ENCODE measurements at places on chromosomes 3 and 15. TPM values are rescaled to one million over a fixed set of nuclear protein-coding genes. Genes with fewer than 3 reads are reported as not detected.

PRSS50 gene
- total RNA-seq: not detected

PRR20G gene
- total RNA-seq: not detected

NRROS gene
- total RNA-seq: 14.4 TPM

HOMER2 gene
- total RNA-seq: 0.97 TPM

NT5DC2 gene
- total RNA-seq: 327 TPM

DUOXA2 gene
- total RNA-seq: not detected

GRCh38 chr15:76006136-76006778 lies 6.0 kb downstream of the NRG4 start:
- DNase-seq: no peak
- no peaks in the 10 kb centered on the region for H3K36me3 ChIP-seq
- H3K4me3 ChIP-seq: no peak overlapping the region
- H3K27me3 ChIP-seq: peaks cover 3% of the 10 kb centered on the region

DNA sequence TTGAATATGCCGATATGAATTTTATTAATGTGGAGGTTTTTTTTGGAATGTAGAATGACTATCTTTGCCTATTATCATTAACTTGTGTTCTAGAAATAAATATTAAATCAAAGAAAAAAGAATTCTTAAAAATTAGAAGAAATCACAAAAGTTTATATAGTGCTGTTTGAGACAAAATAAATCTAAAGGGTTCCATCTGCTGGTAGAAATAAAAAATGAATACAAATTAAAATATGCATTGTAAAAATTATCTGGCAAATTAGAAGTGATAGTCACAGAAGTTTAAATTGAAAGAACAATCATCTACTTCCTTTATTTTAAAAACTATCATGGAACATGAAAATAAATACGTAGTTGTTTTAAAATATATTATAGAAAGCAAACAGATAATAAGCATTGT lies 22.7 kb upstream of the ZBTB20 start:
- H3K27ac ChIP-seq: no peak overlapping the region
- no peaks in the 10 kb centered on the region for H3K36me3 ChIP-seq
- H3K4me3 ChIP-seq: no peak overlapping the region
- H3K27me3 ChIP-seq: no peaks in the 10 kb centered on the region

- peak overlapping the region; percentile 6 for H3K27ac ChIP-seq
- peaks cover 25% of the 10 kb centered on the region for H3K4me1 ChIP-seq
- no peaks in the 10 kb centered on the region for H3K27me3 ChIP-seq
- H3K4me3 ChIP-seq: no peak overlapping the region
- DNase-seq: peak; percentile 83
- no peaks in the 10 kb centered on the region for H3K36me3 ChIP-seq
Observed at GRCh38 chr3:188510366-188510765, 356.4 kb downstream of the LPP start.

DNA sequence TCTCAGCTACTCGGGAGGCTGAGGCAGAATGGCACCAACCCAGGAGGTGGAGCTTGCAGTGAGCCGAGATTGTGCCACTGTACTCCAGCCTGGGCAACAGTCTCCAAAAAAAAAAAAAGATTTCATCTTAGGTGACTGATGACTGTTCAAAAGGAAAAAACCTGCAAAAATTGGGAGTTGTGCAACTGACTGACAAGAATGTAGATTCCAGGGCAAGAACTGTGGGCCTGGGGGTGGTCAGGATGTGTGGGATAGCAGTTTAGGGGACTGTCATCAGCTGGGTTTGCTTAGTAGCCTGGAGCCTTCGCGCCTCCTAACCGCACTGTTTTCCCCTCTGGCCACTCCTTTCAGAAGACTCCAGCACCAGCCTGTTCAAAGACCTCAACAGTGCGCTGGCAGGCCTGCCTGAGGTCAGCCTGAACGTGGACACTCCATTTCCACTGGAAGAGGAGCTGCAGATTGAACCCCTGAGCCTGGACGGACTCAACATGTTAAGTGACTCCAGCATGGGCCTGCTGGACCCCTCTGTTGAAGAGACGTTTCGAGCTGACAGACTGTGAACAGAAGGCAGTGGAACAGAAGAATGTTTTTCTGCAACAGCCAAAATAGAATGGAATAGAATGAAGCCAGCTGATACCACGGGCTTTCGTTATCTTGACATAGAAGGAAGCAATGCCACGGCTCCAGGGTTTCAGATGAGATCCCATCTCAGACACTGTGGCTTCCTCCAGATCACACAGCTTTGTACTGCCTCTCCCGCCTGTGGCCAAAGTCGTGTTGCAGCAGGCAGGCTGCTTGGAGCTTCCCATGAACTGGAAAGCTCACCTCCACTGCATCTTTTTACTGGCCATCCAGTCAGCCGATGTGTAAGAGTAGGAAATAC lies 75.3 kb upstream of the BLM start:
- H3K27ac ChIP-seq: no peak overlapping the region
- H3K4me1 ChIP-seq: no peaks in the 10 kb centered on the region
- H3K36me3 ChIP-seq: peaks cover 25% of the 10 kb centered on the region
- no peak overlapping the region for H3K4me3 ChIP-seq
- H3K27me3 ChIP-seq: no peaks in the 10 kb centered on the region

- H3K4me1 ChIP-seq: no peaks in the 10 kb centered on the region
- no peak overlapping the region for H3K4me3 ChIP-seq
- no peak overlapping the region for H3K27ac ChIP-seq
- no peaks in the 10 kb centered on the region for H3K36me3 ChIP-seq
Observed at GRCh38 chr3:55963601-55964000, 476.5 kb upstream of the WNT5A start.

- no peaks in the 10 kb centered on the region for H3K27me3 ChIP-seq
- peak; percentile 64 for DNase-seq
- H3K4me1 ChIP-seq: peaks cover 14% of the 10 kb centered on the region
- H3K27ac ChIP-seq: no peak overlapping the region
- no peaks in the 10 kb centered on the region for H3K36me3 ChIP-seq
Observed at GRCh38 chr3:159128628-159129027, 326.8 kb downstream of the MFSD1 start.

DNA sequence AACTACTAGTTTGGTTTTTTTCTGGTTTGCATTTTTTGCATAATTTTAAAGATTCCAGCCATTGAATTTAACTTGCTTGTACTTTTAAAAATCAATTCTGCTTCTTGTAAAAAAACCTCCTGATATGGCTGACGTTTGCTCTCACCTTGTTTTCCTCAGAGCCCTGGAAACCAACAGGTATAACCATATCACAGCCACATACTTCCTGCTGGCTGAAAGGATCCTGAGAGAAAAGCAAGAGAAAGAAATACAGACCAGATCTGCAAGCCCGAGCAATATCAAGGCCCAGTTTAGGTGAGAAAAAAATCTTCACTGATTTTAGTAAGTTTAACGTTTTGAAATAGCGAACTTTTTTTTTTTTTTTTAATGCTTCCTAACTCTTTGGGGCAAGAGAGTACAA lies 56.8 kb downstream of the SNRK start:
- peak overlapping the region; percentile 24 for H3K27ac ChIP-seq
- peaks cover 7% of the 10 kb centered on the region for H3K4me1 ChIP-seq
- H3K27me3 ChIP-seq: no peaks in the 10 kb centered on the region
- peaks cover 63% of the 10 kb centered on the region for H3K36me3 ChIP-seq

- DNase-seq: no peak
- H3K27ac ChIP-seq: no peak overlapping the region
- H3K4me1 ChIP-seq: no peaks in the 10 kb centered on the region
- H3K4me3 ChIP-seq: no peak overlapping the region
Observed at GRCh38 chr15:38559636-38560307, 4.8 kb downstream of the RASGRP1 start.

DNA sequence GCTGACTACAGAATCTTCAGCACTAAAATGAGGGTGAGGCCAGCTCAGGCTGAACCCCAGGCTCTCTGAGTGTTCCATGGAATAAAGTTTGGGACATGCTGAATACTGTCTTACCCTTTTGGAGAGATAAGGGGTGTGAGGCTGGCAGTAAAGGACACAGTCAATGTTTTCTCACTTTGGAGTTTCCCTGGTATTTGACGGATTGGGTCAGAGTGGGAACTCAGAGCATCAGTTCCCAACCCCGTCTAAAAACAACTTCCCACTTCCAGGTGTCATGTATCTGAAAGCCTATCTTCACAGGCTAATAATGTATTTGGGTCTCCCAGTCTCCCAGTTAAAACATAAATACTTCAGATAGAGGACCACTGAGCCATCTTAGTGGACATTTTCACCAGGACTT lies 180.7 kb downstream of the TLE3 start:
- DNase-seq: no peak
- H3K4me3 ChIP-seq: no peak overlapping the region
- H3K36me3 ChIP-seq: no peaks in the 10 kb centered on the region
- H3K27me3 ChIP-seq: no peaks in the 10 kb centered on the region
- no peaks in the 10 kb centered on the region for H3K4me1 ChIP-seq

- no peaks in the 10 kb centered on the region for H3K4me1 ChIP-seq
- H3K27me3 ChIP-seq: no peaks in the 10 kb centered on the region
- DNase-seq: peak; percentile 38
- H3K4me3 ChIP-seq: no peak overlapping the region
- no peak overlapping the region for H3K27ac ChIP-seq
- H3K36me3 ChIP-seq: no peaks in the 10 kb centered on the region
Observed at GRCh38 chr15:70362886-70363285, 265.2 kb upstream of the TLE3 start.
